Mesenchymal stem cell (in vitro differentiated cells and primary cell): ENCODE measurements at places on chromosomes 2 and 18.
A peak's percentile ranks its signal among the peaks of the same experiment; 100 is the strongest.

DNA sequence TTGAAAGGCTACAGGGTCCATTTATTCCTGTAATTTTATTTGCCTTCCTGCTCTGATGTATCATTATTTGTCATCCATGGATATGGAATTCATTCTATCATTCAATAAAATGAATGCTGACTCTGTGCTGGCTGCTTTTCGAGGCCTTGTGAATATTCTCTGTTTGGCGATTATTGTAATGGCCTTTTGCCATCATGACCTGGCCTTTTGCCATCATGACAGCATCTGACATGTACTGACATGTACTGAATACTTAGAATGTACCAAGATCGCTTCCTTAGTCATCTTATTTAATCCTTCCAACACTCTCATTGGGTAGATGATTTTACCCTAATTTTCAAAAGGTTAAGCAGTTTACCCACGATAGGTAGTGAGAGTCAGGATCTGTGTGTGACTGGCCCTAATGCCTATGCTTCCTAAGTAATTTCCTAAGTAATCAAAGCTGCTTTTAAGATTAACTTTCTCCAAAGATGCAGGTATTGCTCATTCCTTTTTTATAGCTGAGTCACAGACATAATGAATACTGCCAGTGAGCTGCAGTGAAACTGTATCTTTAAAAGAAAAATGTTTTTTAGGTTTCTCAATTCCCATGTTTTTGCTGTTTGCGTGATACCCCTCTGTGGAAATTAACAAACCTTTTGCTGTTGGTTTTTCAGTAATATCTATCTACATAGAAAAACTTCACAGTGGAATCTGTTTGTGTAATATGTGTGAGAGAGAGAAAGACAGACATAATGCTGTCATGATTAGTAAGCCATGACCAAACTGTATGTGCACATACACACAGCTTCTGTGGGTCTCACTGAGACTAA lies 127.8 kb downstream of the CERS6 start:
- DNase-seq, result peak; percentile 36
- peak overlapping the region; percentile 47 for H3K4me3 ChIP-seq
- H3K27ac ChIP-seq, result peak overlapping the region; percentile 57
- no peaks in the 10 kb centered on the region for H3K4me1 ChIP-seq
- no peaks in the 10 kb centered on the region for H3K27me3 ChIP-seq

DNA sequence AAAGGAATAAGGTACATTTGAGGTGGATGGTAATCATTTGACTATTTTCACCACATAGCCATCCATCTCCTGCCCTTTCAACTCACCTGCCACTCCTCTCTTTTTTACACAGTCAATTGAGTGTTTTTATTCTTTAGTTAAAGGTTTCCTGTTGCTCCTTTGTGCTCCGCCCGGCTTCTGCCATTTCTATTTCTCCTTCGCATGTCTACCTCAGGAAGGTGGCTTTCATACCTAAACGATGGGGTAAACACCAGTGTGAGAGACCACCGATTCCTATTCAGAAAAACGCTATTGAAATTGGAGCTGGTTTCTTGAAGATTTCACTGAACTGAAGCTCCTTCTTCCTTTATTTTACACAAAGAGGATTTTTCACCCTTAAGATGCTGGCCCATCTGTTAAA lies 1628.0 kb upstream of the PIK3C3 start:
- no peaks in the 10 kb centered on the region for H3K36me3 ChIP-seq
- H3K4me3 ChIP-seq, result no peak overlapping the region
- no peak overlapping the region for H3K27ac ChIP-seq
- DNase-seq, result no peak
- no peaks in the 10 kb centered on the region for H3K4me1 ChIP-seq

DNA sequence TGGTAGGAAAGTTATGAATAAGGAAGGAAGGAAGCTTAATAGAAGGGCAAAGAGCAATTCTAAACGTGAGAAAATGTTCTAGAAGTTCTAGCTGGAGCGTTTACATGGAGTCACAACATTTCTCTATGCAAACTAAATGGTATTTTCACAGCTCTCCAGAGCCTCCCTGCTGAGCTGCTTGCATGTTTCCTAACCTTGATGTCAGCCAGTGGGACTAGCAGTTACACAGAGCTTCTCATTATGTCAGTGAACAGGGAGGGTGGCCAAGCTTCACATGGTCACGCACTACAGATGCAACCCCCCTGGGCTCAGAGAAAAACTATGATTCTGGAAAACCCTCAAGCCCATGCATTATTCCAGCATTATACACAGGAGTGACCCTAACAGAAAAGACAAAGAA lies 153.4 kb upstream of the CCDC150 start:
- peaks cover 7% of the 10 kb centered on the region for H3K4me1 ChIP-seq
- peak overlapping the region; percentile 39 for H3K27ac ChIP-seq
- no peaks in the 10 kb centered on the region for H3K36me3 ChIP-seq

DNA sequence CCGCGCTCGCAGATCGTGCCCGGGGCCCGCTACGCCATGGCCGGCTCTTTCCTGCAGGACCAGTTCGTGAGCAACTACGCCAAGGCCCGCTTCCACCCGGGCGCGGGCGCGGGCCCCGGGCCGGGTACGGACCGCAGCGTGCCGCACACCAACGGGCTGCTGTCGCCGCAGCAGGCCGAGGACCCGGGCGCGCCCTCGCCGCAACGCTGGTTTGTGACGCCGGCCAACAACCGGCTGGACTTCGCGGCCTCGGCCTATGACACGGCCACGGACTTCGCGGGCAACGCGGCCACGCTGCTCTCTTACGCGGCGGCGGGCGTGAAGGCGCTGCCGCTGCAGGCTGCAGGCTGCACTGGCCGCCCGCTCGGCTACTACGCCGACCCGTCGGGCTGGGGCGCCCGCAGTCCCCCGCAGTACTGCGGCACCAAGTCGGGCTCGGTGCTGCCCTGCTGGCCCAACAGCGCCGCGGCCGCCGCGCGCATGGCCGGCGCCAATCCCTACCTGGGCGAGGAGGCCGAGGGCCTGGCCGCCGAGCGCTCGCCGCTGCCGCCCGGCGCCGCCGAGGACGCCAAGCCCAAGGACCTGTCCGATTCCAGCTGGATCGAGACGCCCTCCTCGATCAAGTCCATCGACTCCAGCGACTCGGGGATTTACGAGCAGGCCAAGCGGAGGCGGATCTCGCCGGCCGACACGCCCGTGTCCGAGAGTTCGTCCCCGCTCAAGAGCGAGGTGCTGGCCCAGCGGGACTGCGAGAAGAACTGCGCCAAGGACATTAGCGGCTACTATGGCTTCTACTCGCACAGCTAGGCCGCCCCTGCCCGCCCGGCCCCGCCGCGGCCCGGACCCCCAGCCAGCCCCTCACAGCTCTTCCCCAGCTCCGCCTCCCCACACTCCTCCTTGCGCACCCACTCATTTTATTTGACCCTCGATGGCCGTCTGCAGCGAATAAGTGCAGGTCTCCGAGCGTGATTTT lies 7.6 kb downstream of the TBR1 start:
- H3K4me3 ChIP-seq, result peak overlapping the region; percentile 41
- H3K36me3 ChIP-seq, result no peaks in the 10 kb centered on the region
- peaks cover 100% of the 10 kb centered on the region for H3K27me3 ChIP-seq

GRCh38 chr18:12701161-12701560 lies 1.4 kb downstream of the CEP76 start:
- no peak for DNase-seq
- no peaks in the 10 kb centered on the region for H3K4me1 ChIP-seq
- no peaks in the 10 kb centered on the region for H3K27me3 ChIP-seq
- peak overlapping the region; percentile 90 for H3K4me3 ChIP-seq
- H3K27ac ChIP-seq, result no peak overlapping the region
- no peaks in the 10 kb centered on the region for H3K36me3 ChIP-seq

- H3K4me1 ChIP-seq, result no peaks in the 10 kb centered on the region
- no peaks in the 10 kb centered on the region for H3K27me3 ChIP-seq
- no peaks in the 10 kb centered on the region for H3K36me3 ChIP-seq
- H3K4me3 ChIP-seq, result peak overlapping the region; percentile 75
- H3K27ac ChIP-seq, result no peak overlapping the region
Observed at GRCh38 chr18:24985586-24985985, 366.4 kb downstream of the ZNF521 start.

DNA sequence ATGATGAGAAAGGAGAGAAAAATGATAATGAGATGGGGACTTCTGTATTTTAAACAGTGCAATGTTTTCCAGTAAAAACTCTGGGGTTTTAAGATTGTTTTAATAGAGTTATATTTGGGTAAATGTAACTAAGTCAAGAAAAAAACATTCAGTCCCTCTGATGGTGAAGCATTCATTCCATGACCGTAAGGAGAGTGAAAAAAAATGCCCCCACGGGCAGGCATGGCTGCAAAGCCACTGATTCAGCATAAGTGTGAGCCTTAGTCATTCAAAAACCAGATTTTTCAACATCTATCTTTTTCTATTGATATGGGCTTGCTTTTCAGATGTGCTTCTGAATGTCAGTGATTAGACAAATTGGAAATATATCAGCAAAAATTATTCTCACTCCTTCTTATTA lies 957.8 kb downstream of the SLC4A3 start:
- no peak for DNase-seq
- H3K36me3 ChIP-seq, result no peaks in the 10 kb centered on the region
- no peaks in the 10 kb centered on the region for H3K4me1 ChIP-seq
- H3K27ac ChIP-seq, result no peak overlapping the region

- H3K27ac ChIP-seq, result no peak overlapping the region
- DNase-seq, result no peak
- H3K36me3 ChIP-seq, result peaks cover 62% of the 10 kb centered on the region
- H3K27me3 ChIP-seq, result no peaks in the 10 kb centered on the region
- peaks cover 9% of the 10 kb centered on the region for H3K4me1 ChIP-seq
Observed at GRCh38 chr2:3322311-3322970, 55.2 kb downstream of the EIPR1 start.

GRCh38 chr2:166651080-166651675 lies 157.1 kb upstream of the SCN7A start:
- H3K27ac ChIP-seq, result peak overlapping the region; percentile 2
- no peaks in the 10 kb centered on the region for H3K36me3 ChIP-seq
- H3K27me3 ChIP-seq, result no peaks in the 10 kb centered on the region
- H3K4me3 ChIP-seq, result no peak overlapping the region
- no peaks in the 10 kb centered on the region for H3K4me1 ChIP-seq

DNA sequence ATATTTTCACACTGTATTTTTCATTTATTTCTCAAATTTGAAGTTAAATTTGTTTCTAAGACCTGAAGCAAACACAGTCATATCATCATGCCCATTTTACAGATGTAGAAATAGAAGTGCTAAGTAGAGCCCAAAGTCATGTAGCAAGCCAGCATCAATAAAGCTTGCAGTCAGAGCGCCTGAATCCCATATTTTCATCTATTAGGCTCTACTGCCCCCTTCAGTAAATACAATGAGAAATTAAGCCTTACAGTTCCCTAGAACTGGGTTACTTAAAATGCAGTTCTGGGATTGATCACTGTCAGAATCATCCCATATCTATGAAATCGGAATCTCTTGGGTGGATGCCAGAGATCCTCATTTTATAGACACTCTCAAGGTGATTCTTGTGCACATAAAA lies 419.9 kb downstream of the TGIF1 start:
- H3K27me3 ChIP-seq, result no peaks in the 10 kb centered on the region
- DNase-seq, result peak; percentile 65
- no peak overlapping the region for H3K4me3 ChIP-seq

DNA sequence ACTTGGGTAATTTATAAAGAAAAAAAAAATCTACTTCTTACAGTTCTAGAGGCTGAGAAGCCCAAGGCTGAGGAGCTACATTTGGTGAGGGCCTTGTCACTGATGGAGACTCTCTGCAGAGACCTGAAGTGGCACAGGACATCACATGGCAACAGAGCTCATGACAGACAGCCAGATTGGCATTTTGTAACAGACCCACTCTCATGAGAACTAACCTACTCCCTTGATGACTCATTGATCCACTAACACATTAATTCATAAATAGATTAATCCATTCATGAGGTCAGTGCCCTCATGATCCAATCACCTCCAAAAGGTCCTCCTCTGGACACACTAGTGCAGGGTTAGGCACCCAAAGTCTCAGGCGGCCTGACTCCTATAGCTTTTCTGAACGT lies 318.4 kb downstream of the GULP1 start:
- no peak overlapping the region for H3K4me3 ChIP-seq
- H3K27ac ChIP-seq, result peak overlapping the region; percentile 37
- H3K36me3 ChIP-seq, result no peaks in the 10 kb centered on the region
- peak; percentile 46 for DNase-seq

- peak; percentile 87 for DNase-seq
- H3K27ac ChIP-seq, result peak overlapping the region; percentile 98
- H3K36me3 ChIP-seq, result no peaks in the 10 kb centered on the region
Observed at GRCh38 chr2:202375033-202375608, 1.0 kb upstream of the BMPR2 start.

DNA sequence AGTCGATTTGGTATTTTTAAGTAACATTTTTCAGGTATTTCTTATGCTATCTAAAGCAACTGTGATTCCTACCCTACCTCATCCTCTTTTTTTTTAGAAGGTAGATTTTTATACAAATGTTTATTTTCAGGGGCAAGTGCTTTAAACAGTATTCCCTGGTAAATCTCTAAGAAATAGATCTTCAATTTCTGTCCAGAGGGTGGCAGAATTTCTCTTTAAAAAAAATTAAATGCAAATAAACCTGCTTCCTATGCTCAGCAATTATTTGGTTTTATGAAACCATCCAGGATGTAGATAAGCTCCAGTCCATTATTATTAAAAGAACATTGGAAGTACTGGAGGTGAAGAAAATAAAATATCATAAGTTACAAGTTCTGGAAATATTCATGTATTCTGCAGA lies 191.9 kb downstream of the MYO3B start:
- no peaks in the 10 kb centered on the region for H3K4me1 ChIP-seq
- no peak overlapping the region for H3K4me3 ChIP-seq
- no peak overlapping the region for H3K27ac ChIP-seq
- peak; percentile 34 for DNase-seq
- no peaks in the 10 kb centered on the region for H3K36me3 ChIP-seq

DNA sequence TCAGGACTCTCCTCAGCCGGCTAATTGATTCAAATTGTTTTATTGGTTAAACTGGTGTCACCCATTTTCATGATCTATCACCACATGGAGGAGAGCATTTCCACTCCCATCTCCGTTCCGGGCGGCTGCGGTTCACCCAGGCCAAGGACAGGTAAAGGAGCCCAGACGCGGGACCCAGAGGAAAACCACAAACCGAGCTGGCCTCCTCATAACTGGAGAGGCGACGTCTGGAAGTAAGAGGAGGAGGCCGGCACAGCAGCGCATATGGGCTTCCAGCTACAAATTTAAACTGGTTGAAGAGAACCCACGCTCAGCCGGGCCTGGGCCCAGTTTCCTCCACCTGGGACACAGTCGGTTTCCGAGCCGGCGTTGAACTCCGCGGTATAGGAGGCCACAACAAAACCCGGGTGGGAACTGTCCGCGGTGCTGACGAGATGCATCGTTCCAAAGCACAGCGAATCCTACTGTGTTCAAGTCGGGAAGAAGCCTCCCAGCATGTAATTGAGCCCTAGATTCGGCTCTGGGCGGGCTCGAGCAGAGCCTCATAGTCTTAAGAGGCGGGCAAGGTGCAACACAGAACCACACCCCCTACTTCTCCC lies 3.0 kb upstream of the SKOR2 start:
- no peaks in the 10 kb centered on the region for H3K36me3 ChIP-seq
- no peak overlapping the region for H3K27ac ChIP-seq
- peak; percentile 45 for DNase-seq
- peaks cover 96% of the 10 kb centered on the region for H3K27me3 ChIP-seq

- H3K27ac ChIP-seq, result no peak overlapping the region
- DNase-seq, result peak; percentile 85
- H3K4me1 ChIP-seq, result peaks cover 8% of the 10 kb centered on the region
- H3K36me3 ChIP-seq, result no peaks in the 10 kb centered on the region
Observed at GRCh38 chr2:38274286-38275276, 102.5 kb downstream of the ATL2 start.

GRCh38 chr2:183718246-183718645 lies 594.0 kb downstream of the NUP35 start:
- H3K4me3 ChIP-seq, result no peak overlapping the region
- no peak for DNase-seq
- H3K27me3 ChIP-seq, result no peaks in the 10 kb centered on the region
- H3K27ac ChIP-seq, result no peak overlapping the region
- H3K4me1 ChIP-seq, result no peaks in the 10 kb centered on the region
- no peaks in the 10 kb centered on the region for H3K36me3 ChIP-seq

- no peak overlapping the region for H3K4me3 ChIP-seq
- no peaks in the 10 kb centered on the region for H3K27me3 ChIP-seq
- H3K4me1 ChIP-seq, result no peaks in the 10 kb centered on the region
- DNase-seq, result no peak
Observed at GRCh38 chr2:165699946-165700345, 94.1 kb downstream of the GALNT3 start.
